ENCODE measurements at places on chromosomes 7 and 10.

- DNase-seq = no peak
Measured at GRCh38 chr10:5606864-5607263, 59.5 kb downstream of the ASB13 start.

DNA sequence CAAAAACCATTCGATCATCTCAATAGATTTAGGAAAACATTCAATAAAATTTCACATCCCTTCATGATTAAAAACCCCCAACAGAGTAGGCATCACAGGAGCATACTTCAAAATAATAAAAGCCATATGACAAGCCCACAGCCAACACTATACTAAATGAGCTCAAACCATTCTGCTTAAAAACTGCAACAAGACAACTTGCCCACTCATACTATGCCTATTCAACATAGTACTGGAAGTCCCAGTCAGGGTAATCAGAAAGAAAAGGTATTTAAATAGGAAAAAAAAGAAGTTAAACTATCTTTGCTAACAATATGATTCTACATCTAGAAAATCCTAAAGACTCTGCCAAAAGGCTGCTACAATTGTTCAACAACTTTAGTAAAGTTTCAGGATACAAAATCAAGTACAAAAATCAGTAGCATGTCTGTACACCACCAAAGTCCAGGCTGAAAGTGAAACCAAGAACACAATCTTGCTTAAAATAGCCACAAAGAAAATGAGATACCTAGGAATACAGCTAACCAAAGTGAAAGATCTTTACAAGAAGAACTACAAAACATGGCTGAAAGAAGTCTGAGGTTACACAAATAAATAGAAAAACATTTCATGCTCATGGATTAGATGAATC is 882.6 kb downstream of the GRM8 start:
- no peak for DNase-seq

- DNase-seq = no peak
Measured at GRCh38 chr10:47365431-47366180, 17.4 kb downstream of the RBP3 start.

DNA sequence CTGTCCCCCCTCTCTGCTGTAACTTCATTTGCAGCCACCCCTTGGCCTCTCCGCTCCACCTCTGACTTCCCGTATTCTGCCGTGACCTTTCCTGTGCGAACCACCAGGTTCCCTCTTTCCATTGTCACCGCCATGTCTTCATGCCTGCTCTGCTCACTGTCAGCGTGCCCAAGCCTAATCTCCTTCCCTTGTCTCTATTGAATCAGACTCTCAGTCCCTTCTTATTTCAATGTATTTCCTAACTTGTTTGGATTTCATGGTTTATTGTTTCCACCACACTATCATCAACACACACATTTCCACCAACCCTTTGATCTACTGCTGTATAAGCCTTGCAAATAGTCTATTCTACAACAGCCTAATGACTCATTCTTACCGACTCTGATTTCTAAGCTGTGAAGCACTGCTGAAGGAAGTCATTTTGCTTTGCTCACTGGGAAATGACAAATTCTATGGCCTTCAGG is 30.0 kb upstream of the INHBA start:
- DNase-seq = no peak

DNA sequence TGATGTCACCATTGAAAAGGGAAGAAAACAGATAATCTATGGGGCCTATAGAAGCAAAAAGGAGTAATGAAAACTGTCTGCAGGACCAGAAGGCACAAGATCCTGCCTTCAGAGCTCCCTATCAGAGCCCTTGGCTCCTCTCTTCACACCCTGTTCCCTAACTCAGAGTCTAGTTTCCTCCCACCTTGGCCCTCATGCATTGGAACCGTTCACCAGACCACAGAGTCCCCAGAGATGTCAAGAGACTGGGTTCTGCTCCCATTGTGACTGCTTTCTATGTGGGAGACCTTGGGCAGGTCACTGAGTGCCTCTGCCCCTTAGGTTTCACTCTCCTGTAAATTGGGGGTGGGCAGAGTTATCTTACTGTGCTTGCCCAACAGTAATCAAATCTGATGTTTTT is 80.1 kb upstream of the RPA3 start:
- no peak for DNase-seq
